A549 (cell line): ENCODE measurements at places on chromosomes 16 and 17. TPM values are rescaled to one million over a fixed set of nuclear protein-coding genes. Genes with fewer than 3 reads are reported as not detected.

Gene PKD1
- 38.4 to 39.7 TPM (median 39.2 TPM) in 3 replicates for polyA plus RNA-seq

GRCh38 chr17:5769593-5770354 lies 185.5 kb upstream of the NLRP1 start:
- no peak for DNase-seq

Gene MRPL28
- polyA plus RNA-seq = 139 to 144 TPM (median 139 TPM) in 3 replicates

- DNase-seq = no peak
These were observed 2.4 kb downstream of the CCL18 start for GRCh38 chr17:36066365-36066985.

DNA sequence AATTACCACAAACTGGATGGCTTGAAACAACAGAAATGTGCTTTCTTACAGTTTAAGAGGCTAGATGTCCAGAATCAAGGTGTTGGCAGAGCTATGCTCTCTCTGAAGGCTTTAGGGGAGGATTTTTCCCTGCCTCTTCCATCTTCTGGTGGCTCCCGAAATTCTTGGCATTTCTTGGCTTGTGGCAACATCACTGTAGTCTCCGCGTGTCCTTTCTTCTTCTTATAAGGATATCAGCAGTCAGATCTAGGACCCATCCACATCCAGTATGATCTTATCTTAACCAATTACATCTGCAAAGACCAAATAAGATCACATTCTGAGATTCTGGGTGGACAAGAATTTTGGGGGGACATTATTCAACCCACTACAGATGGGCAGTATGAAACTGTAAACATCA lies 119.2 kb upstream of the PMFBP1 start:
- peak; percentile 6 for DNase-seq

Gene SOCS7
- 12.7 to 14.4 TPM (median 14.0 TPM) in 3 replicates for polyA plus RNA-seq

- no peak for DNase-seq
These were observed 49.0 kb upstream of the ENPP7 start for GRCh38 chr17:79681628-79682261.
